Fibroblast of skin of left biceps (primary cell): ENCODE measurements at places on chromosomes 6 and 20.

- DNase-seq = no peak
Measured at GRCh38 chr20:22579711-22580697, 4.4 kb downstream of the FOXA2 start.

- DNase-seq = no peak
Measured at GRCh38 chr6:152295920-152296319, 341.2 kb downstream of the SYNE1 start.

- no peak for DNase-seq
Measured at GRCh38 chr6:38148606-38149005, 329.1 kb downstream of the ZFAND3 start.

DNA sequence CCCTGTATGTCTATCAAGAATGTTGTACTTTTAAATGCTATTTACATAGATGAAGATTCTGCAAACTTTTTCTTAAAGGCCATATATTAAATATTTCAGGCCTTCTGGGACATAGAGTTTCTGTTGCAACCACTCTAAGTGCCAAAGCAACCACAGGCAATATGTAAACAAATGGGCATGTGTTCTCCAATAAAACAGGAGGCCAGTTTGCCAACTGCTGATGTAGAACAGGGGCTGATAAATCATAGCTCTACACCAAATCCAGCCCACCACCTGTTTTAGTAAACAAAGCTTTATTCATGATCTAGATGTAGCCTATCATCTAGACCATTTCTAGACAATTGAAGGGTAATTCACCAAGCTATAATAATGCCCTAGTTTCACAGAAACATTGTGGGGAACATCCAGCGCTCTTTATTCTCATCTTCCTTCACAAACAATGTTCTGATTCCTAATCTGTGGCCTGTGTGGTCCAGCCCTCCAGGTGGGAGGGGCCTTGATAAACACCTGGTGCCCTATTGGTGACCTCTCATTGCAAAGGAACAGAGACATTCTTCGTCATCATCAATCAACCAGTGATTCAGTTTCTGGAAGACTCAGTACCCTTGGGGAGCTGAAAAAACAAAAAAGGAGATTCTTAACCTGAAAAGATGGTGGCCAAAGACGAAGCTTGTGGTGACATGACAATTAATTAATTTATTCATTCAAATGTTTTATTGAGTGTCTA lies 80.2 kb downstream of the PREP start:
- DNase-seq = no peak

DNA sequence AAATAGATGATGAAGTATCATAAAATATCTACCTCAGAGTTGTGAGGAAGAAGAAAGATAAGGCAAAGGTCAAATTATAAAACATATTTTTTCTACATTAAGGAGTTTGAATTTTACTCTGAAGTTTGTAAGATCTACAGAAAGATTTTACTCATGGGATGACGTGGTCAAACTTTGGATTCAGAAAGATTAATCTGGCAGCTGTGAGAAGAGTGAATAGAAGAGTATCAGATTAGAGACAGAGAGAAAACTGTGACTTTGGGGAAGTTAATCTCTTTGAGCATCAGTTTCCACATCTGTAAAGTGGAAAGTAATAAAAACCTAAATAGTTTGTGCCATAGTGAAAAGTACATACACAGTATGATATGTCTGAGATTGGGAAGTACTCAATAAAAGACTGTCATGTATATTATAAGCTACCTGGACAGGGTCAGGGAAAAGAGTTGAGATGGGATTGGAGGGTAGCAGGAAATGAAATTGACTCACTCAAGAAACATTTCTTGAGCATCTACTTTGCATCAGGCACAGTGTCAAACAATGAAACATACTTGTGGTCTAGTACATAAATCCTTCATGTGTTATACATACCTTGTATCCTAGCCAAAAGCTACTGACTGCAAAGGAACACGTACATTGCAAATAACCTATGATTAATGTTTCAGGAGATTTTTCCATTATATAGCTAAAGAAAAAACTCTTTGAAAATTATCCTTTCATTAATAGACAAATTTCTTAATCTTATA lies 222.1 kb downstream of the TMEM200A start:
- peak; percentile 81 for DNase-seq

GRCh38 chr6:126718600-126719327 lies 378.8 kb downstream of the CENPW start:
- DNase-seq = no peak

DNA sequence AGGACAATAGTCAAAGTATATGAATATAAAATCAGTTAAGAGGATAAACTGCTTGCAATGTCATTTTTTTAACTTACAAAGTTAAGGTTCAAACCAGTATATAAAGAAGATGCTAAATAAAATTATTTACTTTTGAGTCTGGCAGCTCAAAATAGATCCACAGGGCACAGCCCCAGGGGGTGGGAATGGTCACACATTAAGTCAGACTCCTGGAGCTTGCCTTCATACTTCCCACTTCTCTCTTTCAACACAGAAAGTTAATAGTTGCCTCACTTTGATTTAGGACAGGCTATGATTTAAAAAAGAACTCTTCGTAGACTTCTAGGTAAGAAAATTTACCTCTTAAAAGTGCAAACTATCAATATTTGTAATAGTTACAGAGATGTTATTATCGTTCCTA lies 158.3 kb upstream of the RUNX2 start:
- no peak for DNase-seq
